Activated CD4-positive, CD25-positive, alpha-beta regulatory T cell treated with anti-CD3 and anti-CD28 coated beads, Interleukin-2, amount 50 U/mL, for 16 hours (primary cell): ENCODE measurements at places on chromosomes 3 and 15.

DNA sequence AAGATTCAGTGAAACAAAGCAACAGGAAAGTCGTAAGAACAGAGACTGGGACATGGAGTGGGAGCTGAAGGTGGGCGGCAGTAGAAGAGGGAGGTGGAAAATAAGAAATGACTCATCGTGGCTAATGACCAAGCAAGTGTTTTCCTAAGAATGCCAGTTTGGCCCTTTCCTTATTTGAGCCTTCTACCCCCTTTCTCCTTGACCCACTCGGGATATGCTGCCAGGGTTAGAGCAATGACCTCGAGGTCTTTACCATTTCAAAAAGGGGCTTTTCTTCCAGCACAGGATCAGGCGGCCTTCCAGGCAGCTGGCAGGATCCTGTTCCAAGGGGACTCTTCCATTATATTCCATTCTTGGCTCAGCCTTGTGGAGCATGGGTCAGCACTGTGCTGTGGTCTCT, 241.1 kb downstream of the RYR3 start:
- no peak for DNase-seq

GRCh38 chr15:69320977-69321554, 22.4 kb downstream of the PAQR5 start:
- DNase-seq: no peak

- DNase-seq: no peak
These were observed 6.5 kb upstream of the CLDN16 start for GRCh38 chr3:190381441-190381840.

- DNase-seq: no peak
These were observed 1046.3 kb downstream of the ROBO2 start for GRCh38 chr3:78086150-78086549.

DNA sequence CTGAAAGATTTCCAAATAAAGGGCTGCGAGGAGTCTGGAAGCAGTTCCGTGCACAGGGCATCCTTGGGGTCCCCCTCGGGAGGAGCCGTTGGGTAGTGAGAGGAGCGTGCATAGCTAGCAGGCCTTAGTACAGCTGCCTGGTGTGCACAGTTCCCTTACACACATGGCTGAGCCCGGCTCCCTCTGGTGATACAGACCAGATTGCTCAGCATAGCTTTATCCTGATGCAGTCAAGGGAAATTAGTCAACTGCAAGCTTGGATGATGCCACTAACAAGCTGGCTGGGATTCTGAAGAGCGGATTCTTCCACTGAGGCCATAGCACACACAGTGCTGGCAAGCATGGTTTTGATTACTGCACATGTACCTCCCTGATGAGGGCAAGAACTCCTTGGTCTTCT, 349.4 kb downstream of the LRTM1 start:
- DNase-seq: no peak

DNA sequence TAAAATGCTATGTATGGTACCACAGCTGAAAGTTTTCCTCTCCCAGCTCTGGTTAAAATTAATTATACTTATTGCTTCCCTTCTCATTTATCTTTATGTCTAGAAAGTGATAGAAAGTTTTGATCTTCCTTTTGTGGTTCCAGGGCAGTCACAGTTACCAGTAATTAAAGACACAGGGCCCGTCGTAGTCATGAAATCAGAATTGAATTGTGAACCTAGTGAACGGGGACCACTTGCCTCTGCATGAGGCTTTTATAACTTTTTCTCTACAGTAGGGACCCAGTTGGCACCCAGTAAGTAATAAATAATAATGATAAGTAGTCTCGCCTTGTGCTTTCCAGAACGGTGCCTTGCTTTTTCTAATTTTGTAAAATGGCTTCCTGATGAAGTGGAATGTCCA, 231.7 kb upstream of the SATB1 start:
- DNase-seq: no peak

DNA sequence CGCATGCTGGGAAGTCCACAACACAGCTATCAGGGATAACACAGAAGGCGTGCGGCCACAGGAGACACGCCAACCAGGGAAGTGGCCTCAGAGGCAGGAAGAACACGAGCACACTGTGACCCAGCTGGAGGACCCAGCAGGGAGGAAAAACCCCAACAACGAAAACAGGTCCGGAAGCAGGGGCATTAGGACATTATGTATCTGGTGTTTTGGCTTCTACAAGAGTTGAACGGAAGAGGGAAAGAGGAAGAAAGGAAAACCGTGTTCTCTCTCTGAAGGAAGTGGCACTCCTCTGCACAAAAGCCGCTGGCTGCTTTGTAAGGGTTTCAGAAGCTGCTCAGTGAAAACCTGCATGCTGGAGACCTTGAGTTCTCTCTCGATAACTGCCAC, 61.8 kb downstream of the HACD2 start:
- DNase-seq: no peak

- DNase-seq: no peak
These were observed 67.3 kb upstream of the ONECUT1 start for GRCh38 chr15:52857471-52857870.

GRCh38 chr15:73931441-73931840, 5.2 kb downstream of the LOXL1 start:
- DNase-seq: no peak

- no peak for DNase-seq
These were observed 14.1 kb downstream of the FRMD4B start for GRCh38 chr3:69371816-69372215.

GRCh38 chr15:101120987-101121386, 130.9 kb downstream of the CHSY1 start:
- DNase-seq: no peak

GRCh38 chr15:77747175-77748077, 114.7 kb upstream of the LINGO1 start:
- DNase-seq: no peak

GRCh38 chr3:10693457-10693856, 122.6 kb upstream of the SLC6A11 start:
- DNase-seq: no peak

GRCh38 chr3:173893066-173893465, 495.5 kb downstream of the NLGN1 start:
- DNase-seq: no peak

GRCh38 chr3:44419116-44419922, 58.2 kb downstream of the ZNF445 start:
- DNase-seq: no peak

- no peak for DNase-seq
These were observed 29.5 kb downstream of the DNAH1 start for GRCh38 chr3:52345521-52346109.

GRCh38 chr15:35481992-35482391, 64.0 kb downstream of the DPH6 start:
- DNase-seq: no peak

DNA sequence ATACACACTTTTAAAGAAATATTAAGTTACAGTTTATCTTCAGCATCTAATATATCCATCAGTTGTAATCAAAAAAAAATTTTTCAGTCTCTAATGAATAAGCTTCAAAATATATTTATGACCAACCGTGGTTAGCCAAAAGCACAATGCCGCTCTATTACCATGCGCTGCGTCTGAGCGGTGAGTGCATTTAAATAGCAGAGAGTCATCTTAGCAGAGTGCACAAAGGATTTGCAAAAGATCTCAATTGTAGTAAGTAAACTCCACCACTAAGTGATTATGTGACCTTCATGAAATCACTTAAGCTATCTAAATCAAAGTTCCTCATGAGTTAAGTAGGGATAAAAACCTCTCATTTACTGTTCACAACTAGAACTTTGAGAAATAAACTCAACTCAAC, 4.9 kb downstream of the TP63 start:
- DNase-seq: no peak

DNA sequence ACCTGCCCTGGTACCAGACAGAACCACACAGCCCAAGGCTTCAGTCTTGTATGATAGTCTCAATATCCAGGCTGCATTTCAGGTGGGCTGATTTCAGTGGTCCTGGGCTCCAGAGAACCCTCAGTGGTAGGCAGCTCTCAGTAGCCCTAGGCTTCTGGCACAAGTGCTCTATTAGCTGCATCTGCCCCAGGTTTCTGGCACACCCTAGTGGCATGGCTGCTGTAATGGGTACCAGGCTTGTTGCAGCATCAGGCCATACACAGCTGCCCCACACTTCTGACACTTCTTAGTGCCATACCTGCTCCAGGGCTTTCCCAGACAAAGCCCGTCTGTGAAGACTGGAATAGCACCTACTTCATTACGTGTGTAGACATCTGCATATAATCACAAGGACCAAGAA, 1062.2 kb upstream of the EPHA6 start:
- no peak for DNase-seq

- peak; percentile 13 for DNase-seq
These were observed 244.1 kb downstream of the SLCO3A1 start for GRCh38 chr15:92097474-92098178.

- DNase-seq: no peak
These were observed 16.0 kb downstream of the MED12L start for GRCh38 chr3:151101270-151101969.

DNA sequence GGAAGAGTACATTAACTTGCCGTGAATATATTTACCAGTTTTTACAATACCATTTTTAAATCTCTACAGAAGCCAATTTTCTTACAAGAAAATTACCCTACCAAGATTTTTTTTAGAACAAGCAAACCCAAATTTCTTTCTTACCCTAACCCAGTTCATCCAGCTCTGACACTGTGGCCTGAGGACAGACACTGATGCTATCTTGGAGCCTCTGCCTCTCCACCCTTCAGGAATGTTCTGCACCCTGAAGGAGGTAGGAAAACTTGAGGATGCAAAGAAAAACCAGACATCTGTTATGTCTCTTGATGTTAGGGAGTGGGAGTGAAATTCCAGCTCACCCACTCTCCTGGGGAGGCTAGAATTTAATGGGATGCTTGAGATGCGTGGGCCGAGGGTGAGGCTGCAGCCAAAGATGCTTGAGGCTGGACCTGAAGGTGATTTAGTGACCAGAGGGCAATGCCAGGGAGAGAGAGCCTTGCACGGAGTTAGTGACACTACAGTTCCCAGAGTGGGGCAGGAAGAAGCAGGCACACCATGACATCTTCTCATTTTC, 69.9 kb downstream of the LIPC start:
- no peak for DNase-seq

DNA sequence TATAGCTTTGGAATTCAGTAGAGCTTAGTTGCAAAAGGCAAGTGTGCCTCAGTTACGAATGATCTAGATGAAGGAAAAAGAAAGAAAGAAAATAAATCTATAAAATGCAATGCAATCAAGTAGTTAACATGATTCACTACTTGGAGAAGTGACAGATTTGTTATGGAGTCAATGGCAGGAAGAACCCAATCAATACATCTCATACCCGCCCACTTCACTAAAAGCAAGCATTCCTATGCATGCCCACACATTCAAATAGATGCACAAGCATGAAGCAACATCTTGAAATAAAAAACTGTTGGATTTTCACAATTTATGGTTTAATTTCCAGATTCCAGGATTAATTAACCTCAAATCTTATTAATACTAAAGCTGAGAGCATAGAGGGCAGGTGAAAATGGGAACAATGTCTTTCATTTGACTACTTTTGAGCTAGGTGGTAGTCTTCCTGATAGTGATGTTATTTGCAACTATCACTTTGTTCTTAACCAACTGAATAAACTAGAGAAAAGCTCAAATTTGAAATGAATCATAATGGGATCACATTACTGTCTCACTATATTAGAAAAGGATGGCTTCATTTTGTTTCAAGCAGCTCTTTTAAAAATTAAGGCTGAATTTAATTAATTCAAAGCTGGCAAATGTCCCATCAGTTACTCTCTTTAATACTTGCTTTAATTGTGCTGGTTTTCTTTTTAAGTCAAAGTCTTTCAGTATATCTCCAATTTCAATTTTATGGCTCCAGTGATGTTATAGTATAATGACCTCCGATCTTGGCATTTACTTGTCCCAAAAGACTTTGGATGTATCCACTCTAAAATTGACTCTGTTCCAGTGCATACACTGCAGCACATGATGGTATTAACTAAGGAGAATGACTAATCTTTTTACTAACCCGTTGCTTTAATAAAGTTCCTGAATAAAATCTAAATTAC, 46.7 kb upstream of the CCDC50 start:
- DNase-seq: no peak
